Stimulated activated CD4-positive, alpha-beta T cell treated with anti-CD3 and anti-CD28 coated beads, Interleukin-4, amount 100 ng/mL, for 1 hour (primary cell): ENCODE measurements at places on chromosomes 5 and 9.

GRCh38 chr9:19294219-19294618, 63.7 kb downstream of the DENND4C start:
- no peak for DNase-seq

- no peak for DNase-seq
Observed at GRCh38 chr5:1047332-1047965, 38.8 kb downstream of the NKD2 start.

- DNase-seq: no peak
Observed at GRCh38 chr9:112789891-112790774, 39.6 kb downstream of the SNX30 start.

DNA sequence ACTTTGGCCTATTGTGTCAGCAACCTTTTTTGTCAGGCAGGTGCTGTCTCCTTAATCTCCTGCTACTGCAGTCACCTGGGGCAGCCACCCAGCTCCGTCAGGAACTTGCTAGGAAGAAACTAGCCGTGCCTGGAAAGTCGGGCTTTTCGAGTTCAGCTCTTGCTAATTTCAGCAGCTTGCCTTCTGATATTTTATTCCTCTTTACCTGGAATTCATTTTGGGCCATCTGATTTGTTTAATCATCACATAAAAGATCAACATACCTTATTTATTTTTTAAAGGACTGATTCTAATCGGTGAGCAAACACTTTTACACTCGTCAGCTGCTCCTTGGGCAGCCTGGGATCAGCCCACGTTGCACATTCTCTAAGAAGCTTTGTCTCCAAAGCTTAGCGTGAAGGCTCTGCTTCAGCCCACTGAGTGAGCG, 42.2 kb downstream of the PRLR start:
- DNase-seq: no peak

GRCh38 chr9:23842565-23843129, 16.6 kb upstream of the ELAVL2 start:
- no peak for DNase-seq

DNA sequence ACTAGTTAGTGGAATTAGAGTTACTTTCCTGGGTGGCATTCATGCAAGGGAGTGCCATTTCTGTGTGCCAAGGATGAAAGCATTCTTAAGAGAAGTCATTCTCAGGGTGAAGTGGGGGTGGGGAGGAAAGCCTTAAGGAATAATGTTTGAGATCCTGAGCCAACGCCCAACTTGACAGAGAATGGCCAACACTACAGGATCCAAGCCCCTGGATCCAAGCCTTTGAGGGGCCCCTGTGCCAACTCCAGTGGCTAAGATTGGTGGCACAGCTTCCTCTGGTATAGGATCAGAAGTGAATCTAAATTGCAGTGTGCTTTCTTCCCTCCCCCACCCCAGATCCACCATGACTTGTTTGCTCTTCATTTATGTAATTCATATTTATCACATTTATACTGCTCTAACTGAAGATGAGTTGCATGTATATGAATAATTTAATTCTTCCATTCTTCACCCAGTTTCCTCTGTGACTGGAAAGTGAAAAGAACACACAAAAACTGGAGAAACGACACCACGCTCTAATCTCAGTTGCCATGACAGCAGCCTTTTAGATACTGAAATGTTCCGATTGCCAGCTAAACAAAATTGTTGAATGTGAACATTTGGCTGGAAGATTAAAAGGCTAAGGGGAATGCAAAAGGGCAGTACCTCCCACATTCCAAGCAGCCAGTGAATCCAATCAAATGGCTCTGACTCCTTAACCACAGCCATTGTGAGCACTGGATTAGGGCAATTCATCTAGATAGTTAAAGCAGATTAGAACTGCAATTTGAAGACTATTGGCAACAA, 4.5 kb downstream of the ZNF608 start:
- no peak for DNase-seq

GRCh38 chr9:35510383-35510753, 20.5 kb downstream of the RUSC2 start:
- no peak for DNase-seq

DNA sequence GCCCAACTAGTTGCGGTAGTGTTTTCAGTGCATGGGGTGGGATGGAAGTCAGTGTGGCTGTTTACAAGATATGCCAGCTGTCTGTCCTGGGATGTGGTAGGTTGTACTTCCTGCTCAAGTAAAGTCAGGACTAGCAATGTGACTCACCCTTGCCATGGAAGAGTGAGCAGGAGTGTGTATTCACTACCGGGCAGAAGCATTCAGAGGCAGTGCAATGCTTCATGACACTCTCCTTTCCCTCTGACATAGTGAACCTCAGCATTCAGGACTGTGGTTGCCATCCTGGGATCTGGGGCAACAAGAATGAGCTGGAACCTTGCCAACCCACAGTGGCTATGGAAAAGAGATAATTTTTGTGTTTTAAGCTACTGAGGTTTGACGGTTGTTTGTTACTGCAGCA, 68.9 kb downstream of the BOD1 start:
- DNase-seq: no peak

GRCh38 chr9:16825971-16826625, 44.4 kb downstream of the BNC2 start:
- no peak for DNase-seq

- no peak for DNase-seq
Observed at GRCh38 chr5:98106116-98107031, 667.1 kb upstream of the RGMB start.

GRCh38 chr9:128628471-128629048, 28.1 kb downstream of the DYNC2I2 start:
- DNase-seq: no peak

GRCh38 chr5:73638344-73639095, 12.5 kb downstream of the ARHGEF28 start:
- no peak for DNase-seq

DNA sequence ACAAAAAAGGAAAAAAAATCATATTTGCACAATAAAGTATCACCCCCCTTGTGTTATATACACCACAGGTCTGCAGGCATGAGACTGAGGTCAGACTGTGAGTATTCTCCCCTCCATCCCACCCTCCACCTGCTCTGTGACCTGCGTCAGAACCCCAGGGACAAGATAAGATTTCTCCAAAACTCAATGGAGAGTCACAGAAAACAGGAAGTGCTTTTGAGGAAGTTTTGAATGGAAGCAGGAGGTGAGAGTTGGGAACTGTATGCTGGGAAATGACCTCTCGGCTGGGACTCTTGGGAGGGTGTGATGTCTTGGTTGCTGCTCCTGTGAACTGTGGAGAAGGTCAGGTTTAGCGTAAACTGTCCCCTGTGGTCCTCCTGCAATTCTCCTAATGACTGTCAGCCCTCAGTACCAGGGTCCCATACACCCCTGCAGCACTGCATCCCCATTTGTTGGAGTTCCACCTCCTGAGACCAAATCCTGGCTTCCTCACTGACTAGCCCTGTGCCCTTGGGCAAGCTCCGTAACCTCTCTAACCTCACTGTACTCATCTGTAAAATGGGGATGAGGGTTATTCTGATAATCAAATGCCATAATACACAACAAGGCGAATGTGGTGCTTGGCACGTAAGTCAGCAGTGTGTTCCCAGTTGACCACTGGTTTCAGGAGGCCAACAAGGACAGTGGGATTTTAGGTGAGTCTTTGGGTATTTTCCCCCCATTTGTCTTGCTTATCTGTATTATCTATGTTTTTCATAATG, 6.9 kb upstream of the CTSL start:
- no peak for DNase-seq

- DNase-seq: no peak
Observed at GRCh38 chr9:76423216-76424177, 29.3 kb upstream of the RFK start.

DNA sequence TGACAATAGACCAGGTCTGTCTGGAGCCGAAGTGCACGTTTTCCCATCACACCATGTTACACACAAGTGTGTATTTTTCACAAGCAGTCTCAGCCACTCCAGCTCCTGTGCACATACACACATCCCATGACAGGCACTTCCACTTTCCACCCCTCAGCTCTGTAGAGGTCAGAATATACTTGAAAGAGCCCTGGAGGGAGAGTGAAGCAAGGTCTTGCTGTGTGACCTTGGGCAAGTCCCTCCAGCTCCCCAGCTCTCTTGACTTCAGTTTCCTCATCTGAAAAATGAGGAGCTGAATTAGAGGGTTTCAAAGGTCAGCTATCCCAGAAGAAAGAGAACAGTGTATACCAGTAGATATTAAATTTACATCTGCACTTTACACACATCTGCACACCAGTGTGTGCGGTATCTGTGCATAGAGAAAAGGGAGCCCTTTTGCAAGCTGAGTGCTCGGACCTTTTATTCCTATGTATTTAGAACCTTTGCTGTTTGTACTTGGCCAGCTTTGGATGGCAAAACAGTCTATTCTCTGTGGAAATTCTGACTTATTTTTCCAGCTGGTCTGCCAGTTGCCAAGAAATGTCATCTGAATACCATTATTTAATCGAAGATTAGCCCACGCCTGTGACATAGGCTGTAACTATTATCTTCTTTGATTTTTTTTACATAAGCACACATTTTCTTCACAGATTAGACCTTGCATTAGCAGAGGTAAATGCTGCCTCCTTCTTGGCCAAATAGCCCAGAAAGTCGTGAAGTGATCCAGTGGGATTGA, 528.0 kb downstream of the BNC2 start:
- no peak for DNase-seq

GRCh38 chr5:142221091-142221860, 103.5 kb downstream of the SPRY4 start:
- DNase-seq: no peak

- DNase-seq: no peak
Observed at GRCh38 chr9:93235300-93235960, 51.5 kb downstream of the WNK2 start.

GRCh38 chr5:132456296-132456986, 34.1 kb downstream of the IRF1 start:
- no peak for DNase-seq

- no peak for DNase-seq
Observed at GRCh38 chr5:27742805-27743204, 704.4 kb upstream of the CDH9 start.

- no peak for DNase-seq
Observed at GRCh38 chr5:127834554-127834953, 131.4 kb downstream of the CCDC192 start.

DNA sequence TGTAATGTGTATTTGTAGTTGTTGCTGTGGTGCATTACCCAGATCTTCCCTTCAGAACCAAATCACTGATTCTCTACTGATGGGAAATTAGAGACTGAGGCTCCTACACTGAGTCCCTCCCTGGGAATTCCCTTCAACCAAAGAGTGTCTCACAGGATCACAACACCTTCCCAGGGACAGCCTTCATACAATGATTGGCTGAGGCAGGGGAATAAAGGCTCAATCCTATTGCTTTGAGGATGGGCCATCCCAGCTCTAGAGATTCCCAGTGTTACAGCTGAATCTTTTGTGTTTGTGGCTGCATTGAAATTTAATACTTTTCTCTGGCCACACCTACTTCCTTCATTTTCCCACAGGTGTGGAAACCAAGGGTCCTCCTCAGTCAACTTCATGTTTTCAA, 96.4 kb upstream of the ELL2 start:
- no peak for DNase-seq

DNA sequence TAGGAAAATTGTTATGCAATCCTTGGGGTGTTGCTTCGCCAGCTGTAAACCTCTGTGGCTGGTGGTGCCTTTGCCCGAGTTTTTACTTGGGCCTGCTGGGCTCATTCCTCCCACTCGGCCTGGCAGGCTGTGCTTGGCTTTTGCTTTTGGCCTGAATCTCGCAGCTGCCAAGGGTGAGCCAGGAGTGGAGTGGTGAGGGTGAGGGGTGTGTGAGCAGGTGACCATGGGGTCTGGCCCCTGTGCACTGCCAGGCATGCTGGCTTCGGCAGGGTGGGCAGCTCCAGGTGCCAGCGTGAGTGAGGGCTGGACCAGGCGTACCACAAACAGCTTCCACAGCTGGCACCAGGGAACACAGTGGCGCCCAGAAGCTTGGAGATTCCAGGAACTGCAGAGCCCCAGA, 12.6 kb upstream of the DHFR start:
- no peak for DNase-seq

DNA sequence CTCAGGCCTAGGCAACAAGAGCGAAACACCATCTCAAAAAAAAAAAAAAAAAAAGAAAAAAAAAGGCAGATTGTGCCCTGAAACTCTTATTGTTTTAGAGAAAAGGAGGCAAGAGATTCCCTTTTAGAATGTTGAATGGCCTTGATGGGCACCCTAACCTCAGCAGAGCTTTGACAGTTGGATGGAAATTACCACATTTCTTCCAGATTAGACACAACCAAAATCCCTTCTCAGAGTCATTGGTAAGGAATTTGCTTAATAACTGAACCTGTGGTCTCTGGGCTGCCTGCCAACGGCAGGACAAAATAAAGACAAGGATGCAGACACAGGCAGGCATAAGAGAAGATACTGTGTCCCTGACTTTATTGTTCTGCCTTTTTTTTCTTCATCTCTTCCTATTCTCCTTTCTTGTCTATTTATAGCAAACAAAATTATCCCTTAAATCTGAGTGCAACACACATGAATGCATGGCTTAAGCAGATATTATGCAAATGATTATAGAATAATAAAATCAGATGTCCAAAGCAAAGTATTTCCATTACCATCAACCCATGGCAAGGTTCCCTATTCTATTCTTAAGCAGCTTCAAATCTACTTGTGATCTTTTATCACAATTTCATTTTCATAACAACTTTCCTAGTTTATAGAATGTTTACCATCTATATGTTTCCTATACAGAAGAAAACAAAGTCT, 37.3 kb upstream of the TRIO start:
- no peak for DNase-seq

- DNase-seq: no peak
Observed at GRCh38 chr5:158820891-158821290, 278.8 kb downstream of the EBF1 start.

GRCh38 chr5:75510417-75510835, 1.0 kb downstream of the CERT1 start:
- DNase-seq: no peak

- no peak for DNase-seq
Observed at GRCh38 chr5:89827359-89827758, 582.2 kb downstream of the CETN3 start.

- no peak for DNase-seq
Observed at GRCh38 chr5:150066901-150067396, 19.4 kb downstream of the CSF1R start.

GRCh38 chr9:105860516-105860915, 166.2 kb downstream of the TMEM38B start:
- no peak for DNase-seq
